Mesothelial cell of epicardium (in vitro differentiated cells): ENCODE measurements at places on chromosomes 4 and X.

DNA sequence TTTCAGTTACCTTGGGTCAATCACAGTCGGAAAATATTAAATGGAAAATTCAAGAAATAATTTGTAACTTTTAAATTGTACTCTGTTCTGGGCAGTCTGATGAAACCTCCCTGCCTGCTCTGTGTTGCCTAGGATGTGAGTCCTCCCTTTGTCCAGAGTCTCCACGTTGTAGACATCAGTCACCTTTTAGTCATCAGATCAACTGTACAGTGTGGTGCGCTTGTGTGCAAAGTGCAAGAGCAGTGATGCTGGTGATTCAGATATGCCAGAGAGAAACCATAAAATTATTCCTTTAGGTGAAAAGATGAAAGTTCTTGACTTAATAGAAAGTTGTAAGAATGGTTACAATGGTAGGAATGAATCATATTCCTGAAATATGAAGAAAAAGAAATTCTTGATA is 1.4 kb downstream of the SPATA4 start:
- DNase-seq = no peak

DNA sequence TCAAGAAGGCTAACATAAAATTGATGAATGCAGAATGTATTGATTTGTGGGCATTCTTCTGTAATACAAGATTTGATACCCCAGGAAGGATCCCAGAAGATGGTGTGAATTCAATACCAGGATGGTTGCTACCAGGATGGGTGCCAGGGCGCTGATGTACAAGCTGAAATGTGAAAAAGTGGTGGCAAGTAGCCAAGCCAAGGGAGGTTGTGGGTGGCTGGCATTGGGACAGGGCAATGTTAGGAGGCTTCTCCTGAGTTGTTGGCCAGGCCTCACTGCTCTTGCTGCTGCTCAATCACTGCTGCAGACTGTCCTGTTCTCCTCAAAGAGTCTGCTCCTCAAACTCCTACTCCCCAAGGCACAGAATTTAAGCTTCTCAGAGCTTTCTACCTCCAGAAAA is 77.1 kb downstream of the RBM46 start:
- no peak for DNase-seq

DNA sequence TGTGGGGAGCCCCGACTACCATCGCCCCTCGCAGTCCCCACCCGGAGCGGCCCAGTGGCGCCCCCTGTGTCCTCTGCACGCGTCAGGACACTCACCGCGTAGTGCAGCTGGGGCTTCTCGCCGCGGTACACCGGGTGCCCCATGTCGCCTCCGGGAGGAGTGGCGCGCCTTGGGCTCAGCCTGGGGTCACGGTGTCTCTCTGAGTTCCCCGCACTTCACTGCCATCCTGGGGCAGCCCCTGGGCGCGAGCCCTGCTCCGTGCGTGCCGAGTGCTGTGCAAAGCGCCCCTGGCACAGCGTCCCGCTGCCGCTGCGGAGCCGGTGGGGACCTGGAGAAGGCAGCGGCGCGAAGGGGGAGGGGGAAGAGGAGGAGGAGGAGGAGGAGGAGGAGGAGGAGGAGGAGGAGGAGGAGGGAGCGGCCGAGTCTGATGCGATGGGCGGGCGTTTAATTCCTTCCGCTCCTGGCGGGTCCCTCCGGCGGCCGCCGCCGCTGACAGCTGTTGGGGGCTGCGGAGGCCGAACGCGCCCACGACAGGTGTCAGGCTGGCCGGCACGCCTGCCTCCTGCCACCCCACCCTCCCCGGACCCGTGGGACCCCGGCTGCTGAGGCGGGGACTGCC is 134.3 kb downstream of the AMELX start:
- no peak for DNase-seq

DNA sequence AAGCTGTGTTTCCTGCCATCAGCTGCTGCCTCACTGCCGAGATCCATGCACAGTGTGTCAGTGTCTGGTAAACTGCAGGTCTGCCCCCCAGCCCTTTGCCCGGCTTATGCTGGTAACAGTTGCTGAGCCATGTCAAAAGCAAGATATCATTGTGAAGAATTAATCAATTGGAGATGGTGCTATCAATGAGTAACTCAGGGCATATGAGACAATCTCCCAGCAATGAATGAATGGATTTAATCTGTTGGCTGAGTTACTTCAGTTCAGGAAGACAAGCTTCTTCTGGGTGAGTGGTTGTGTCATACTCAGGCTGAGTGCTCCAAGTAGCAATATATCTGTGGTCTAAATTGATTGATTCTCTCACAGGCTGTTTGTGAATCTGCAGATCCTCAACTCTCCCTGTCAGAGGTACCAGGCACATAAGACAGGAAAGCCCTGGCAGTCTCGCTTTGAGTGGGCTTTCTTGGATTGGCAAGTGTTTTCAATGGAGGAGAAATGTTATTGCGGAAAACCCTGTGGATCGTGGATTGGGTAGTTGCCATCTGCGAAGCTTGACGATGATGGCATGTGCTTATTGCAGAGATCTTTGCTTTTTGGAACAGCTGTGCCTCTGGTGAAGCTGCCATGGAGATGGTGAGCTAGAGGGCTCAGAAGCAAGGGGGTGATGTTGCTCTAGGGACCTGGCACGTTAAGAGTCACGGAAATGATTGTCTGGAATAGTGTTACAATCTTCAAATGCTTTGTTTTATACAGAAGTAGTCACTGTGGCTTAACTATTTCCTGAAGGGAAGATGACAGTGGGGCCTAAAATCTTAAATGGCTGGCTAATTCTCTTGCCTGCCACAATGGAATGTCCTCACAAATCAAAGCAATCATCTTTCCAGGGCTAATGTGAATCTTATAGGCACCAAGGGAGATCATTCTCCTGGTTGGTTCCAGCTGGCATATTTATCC is 147.6 kb upstream of the TBC1D9 start:
- DNase-seq = no peak

- DNase-seq = no peak
Observed at GRCh38 chr4:36196145-36196913, 48.0 kb downstream of the ARAP2 start.

DNA sequence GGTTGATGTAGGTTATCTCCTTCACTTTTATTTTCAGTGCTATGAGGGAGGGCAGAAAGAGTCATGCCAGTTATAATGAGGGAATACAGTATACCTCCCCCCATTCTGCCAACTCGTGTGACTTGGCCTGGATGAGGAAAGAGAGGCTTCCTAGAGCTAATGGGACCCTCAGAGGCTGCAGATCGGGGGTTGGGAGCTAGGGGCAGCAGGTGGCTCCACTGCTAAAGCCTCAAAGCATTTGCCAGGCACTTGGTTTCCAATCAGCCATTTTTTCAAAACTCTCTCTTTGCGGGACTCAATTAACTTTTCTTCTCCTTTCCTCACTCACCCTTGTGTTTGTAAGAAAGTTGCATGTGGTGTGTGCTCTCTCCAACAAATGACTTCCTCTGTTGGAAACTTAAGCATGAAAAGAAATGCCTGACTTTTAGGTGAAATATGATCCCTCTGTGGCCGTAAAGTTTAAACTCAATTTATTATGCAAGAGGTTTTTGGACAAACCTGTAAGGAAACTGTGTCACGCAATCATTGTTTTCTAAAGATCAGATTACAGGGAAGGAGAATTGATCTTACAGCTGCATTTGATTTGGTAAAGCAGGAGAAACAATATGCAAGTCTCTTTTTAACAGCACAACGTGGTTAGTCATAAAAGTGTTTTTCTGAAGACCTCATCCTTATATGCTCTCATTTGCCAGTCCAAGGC is 7.0 kb downstream of the SFRP2 start:
- no peak for DNase-seq

DNA sequence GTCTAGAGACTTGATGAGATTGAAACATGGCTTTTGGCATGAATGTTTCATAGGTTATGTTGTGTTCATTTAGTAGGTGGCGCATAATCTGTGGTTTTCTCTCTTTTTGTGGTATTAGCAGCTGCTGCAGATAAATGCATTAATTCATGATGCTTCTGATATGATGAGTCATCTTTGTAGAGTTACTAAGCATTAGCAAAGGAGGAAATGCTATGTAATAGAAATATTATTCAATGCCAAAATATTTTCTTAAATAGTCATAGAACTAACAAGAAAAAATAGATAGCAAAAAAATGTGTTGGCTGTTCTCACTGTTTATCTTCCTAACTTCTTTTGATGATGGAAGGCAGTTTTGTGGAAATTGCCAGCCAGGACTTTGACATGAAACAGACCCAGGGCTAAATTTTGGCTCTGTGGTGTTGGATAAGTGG is 3.6 kb downstream of the ZXDB start:
- no peak for DNase-seq

DNA sequence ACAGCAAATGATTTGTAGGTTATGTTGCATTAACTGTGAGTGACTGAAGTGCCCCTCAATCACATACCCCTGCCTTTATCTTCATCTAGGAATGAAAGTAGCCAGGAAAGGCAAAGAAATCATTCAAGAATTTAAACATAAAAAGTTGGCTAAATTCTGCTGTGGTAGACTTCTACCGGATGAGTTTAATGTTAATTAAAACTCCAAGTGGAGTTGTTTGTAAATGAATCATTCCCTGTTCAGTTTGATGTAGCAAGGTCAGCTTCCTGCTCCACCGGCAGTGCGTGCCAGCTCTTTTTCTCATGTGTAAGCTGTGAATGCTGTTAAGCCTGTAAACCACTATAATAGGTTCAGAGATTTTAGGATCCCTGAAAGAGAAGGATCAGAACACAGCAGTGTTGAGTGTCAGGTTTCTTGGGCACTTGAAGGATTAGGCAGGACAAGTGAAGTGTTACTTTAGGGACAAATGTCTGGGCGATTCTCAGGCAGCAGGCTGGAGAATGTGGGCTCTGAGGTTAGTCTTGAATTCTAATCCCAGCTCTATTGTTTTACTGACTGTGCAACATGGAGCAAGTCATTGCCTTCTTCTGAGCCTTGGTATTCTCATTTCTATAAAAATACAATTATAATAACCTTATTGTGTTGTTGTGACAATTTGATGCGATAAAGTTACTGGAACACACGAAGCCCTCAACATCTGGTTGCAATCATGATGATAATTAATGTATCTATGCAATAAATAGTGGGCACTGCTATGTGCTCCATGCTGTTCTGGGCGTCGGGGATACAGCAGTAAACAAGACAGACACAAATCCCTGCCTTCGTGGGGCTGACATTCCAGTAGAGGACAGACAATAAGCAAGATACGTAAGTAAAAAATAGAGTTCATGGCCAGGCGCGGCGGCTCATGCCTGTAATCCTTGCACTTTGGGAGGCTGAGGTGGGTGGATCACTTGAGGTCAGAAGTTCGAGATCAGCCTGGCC is 112.0 kb downstream of the SHROOM3 start:
- no peak for DNase-seq

DNA sequence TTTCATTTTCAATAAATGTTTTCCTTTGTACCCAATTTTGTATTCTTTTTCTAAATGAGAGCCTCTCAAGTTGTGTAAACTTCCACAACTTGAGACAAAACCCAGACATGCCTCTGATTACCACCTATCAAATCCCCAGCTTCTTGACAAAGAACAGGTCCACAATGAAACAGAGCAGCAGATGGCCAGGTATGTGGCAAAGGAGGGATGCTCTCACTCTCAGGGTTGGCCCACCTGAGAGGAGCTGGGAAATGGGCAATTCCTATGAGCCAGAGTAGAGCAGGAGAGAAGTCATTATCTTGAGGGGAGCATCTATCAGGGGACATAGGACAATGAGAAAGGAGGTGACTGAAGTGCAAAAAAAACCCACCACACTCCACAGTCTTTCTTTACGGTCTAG is 273.5 kb upstream of the FAM241A start:
- no peak for DNase-seq

- DNase-seq = no peak
Observed at GRCh38 chr4:37891260-37892159, 626 bp downstream of the TBC1D1 start.

- DNase-seq = no peak
Observed at GRCh38 chrX:106300656-106301055, 132.6 kb downstream of the PWWP3B start.

DNA sequence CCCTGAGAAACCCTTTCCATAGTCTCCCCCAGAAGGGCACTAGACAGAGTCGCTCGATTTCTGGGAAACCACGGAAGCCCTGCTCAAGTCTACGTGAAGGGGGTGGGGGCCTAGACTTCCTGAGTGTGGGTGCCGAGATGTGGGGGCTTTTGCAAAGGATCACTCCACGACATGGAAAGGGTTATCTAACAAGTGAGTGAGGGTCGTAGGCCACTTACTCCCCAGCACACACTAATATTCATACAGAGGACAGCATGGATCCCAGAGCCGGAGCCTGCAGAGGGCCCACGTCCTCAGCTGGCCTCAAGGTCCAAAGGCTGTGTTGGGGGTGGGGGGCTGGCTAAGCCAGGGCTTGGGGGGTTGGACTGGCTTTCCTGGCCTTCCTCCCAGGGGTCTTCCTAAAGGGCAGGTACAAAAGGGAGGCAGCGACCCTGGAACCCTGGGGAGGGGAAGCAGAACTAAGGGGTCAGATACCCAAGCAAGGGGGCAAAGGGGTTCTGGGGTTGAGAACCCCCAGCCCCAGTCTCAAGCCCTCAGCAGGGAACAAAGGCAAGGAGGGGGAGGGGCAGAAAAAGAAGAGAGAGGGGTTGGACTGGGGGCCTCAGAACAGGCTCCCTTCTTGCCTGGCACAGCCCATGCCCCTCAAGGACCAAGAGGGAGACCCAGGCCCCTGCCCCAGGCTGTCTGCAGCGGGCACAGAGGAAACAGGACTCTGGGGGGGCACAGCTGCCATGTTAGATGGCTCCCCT is 1.6 kb downstream of the HMX1 start:
- no peak for DNase-seq

DNA sequence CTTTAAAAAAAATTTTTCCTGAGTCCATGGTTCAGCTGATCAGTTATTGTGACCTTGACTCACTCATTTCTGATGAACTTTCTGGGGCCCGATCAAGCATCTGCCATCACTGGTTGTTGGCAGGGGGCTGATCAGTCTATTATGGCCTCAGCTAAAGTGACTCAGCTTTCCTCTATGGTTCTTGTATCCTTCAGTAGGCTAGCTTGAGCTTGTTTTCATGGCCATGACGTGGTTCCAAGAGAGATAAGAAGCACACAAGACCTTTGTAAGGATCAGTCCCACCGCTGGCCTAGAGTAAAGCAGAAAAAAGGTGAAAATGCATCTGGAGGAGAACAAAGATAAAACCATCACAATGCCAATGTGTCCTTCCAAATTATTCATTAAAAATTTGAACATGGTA is 29.8 kb upstream of the EPGN start:
- DNase-seq = no peak

- DNase-seq = no peak
Observed at GRCh38 chr4:149005191-149005590, 563.0 kb upstream of the NR3C2 start.

- no peak for DNase-seq
Observed at GRCh38 chrX:86002076-86002896, 45.1 kb downstream of the CHM start.

DNA sequence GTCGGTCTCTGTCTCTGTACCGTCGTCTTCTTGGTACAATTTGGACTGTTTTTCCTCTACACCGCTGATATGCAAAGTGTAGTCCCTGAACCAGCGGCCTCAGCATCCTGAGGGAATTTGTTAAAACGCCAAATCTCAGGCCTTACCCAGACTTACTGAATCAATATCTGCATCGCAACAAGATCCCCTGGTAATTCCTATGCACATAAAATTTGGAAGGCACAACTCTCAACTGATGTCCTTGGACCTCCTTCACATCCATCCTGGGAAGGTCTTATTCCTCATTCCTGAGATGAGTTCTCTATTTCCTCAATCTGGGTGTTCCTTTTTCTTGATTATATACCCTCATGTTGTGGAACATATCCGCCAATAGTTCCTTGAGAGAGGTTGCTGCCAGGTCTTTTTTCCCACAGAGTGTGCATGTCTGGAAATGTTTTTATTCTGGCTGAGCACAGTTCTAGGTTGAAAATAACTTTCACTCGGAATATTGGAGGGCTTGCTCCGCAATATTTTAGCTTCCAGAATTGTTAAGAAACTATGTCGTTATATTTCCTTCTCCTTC is 738 bp upstream of the HPF1 start:
- no peak for DNase-seq

GRCh38 chr4:21882051-21882839 is 66.3 kb downstream of the KCNIP4 start:
- no peak for DNase-seq
